ENCODE measurements at places on chromosomes 7 and 10.

- no peak for DNase-seq
These were observed 37.4 kb upstream of the CDK6 start for GRCh38 chr7:92873776-92874175.

DNA sequence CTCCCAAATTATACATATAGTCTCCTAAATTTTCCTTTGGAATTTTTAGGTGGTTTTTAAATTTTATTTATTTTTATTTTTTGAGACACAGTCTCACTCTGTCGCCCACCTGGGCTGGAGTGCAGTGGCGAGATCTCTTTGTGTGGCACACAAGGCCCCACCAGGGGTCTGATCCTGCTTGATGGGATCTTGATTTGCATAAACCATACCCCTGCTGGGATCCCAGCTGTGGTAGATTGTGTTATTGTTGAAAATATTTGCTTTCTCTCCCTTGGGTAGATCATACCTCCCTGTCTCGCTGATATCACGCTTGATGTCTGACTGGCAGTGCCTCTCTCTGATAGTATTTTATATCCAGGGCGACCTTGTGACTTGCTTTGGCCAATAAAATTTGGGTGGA is 5.6 kb upstream of the MUC3A start:
- DNase-seq, result no peak

DNA sequence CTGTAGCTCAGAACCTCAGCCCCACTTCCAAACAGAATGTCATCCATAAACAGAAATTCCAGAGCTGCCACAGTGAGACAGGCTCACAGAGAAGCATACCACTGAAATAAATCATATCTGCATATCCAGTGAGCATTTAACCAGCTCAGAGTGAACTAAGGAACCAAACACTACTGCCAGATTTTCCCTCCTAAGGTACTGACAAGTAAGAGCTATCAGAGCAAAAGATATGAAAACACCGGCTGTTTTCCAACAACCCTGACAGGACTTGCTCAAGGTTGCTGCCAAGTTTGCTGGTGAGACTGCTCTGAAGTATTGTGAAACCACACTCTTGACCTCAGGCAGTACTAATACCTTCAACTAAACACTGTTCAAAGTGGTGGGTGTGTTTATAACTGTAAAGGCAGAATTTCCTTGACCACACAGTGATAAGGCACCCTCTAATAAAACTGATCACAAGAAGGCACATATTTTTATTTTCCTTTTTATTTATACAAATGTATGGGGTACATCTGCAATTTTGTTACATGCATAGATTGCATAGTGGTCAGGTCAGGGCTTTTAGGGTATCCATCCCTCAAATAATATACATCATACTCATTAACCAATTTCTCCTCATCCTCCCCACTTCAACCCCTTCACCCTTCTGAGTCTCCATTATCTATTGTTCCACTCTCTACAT is 18.3 kb downstream of the SGMS1 start:
- peak; percentile 95 for DNase-seq

GRCh38 chr7:150481922-150482321 is 31.5 kb downstream of the GIMAP8 start:
- no peak for DNase-seq

- no peak for DNase-seq
These were observed 370 bp downstream of the TMEM60 start for GRCh38 chr7:77797734-77798393.

DNA sequence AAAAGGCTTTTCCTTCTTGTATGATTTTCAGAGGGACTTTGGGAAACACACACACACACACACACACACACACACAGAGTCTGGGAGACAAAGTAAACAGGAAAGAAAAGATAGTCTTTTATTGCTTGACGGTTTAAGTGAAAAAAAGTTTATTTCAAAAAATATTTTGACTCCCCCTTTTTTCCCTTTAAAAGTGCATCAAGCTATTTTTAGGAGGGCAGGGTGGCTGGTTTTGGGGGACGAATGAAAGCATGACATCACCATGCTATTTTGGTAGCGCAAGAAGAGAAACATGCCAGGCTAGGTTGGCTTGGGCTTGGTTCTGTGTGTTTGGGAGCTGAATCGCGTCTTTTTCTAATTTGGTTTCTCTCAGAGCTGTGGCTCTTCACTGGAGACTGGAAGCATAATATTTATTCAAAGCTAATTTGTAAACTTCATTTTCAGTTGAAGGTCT is 129.2 kb downstream of the BAMBI start:
- no peak for DNase-seq

Measured in renal cortical epithelial cell (primary cell).